ENCODE measurements at places on chromosomes 12 and 14.

DNA sequence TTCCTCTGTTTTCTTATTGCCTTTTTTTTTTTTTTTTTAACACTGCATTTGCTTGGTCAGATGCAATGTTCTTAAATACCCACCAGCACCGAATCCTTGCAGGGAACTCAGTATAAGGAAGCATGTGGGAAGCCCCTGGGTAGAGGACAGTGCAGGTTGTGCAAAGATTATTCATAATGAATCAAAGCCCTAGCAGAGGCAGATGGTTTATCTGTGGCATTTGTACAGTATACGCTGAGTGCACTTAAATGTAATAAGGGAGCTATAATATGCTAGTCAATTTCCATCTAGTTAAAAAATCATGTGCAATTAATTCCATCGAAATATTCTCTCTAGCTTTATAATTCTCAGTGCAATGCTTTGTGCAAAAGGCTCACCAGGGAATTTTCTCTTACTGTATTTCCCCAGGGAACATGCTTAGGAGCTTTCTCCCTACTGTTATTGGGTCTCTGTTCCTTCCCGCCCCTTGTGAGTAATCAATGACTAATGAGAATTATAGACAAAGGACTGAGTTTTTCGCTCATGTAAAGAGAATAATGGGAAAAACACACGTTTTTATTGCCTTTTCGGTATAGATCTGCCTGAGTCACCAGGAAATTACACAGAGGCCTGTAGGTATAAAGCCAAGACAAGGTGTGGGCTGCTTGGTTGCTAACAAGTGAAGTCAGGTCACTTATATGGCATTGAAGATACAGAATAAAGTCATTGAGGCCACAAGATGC lies 1214.3 kb upstream of the TMEM132C start:
- no peak for DNase-seq

DNA sequence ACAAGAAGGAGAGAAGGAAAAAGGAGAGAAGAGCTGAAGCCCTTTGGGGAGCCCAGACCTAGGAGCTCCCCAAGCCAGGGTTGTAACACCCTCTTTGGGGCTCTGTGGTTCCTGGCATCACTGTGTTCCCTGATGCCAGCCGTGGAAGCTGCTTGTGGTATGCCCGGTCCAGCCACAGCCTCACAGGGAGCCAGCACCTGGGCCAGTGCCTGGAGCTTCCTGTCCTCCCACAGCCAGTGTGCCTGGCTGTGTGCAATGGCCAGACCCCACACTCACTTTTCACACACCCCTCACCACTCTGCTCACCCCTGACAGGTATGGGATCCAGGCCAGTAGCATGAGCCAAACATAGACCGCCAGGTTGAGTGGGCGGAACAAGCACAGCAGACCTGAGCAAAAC lies 834.7 kb downstream of the FLRT2 start:
- no peak for DNase-seq

- no peak for DNase-seq
Measured at GRCh38 chr12:104508752-104509446, 52.2 kb downstream of the CHST11 start.

- DNase-seq, result no peak
Measured at GRCh38 chr12:58087423-58088127, 146.2 kb downstream of the ATP23 start.

DNA sequence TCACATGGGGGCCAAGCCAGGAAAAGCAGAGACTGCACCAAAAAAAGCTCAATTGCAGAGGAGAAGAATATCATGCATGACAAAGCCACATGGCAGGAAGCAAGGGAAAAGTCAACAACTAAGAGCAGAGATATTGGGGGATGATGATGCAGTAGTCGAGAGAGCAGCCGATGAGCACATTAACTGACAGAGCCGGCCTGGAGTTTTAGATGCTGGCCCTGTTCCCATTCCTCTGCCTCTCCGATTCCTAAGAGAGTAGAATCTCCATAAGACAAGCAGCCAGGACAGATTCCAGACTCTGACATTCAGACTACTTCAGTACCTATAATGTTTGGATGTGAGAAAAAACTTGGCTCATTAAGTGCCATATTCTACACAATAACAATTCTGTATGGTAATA lies 155.9 kb downstream of the KCNH5 start:
- DNase-seq, result no peak
